Iris pigment epithelial cell (primary cell): ENCODE measurements at places on chromosomes 3 and 15.

DNA sequence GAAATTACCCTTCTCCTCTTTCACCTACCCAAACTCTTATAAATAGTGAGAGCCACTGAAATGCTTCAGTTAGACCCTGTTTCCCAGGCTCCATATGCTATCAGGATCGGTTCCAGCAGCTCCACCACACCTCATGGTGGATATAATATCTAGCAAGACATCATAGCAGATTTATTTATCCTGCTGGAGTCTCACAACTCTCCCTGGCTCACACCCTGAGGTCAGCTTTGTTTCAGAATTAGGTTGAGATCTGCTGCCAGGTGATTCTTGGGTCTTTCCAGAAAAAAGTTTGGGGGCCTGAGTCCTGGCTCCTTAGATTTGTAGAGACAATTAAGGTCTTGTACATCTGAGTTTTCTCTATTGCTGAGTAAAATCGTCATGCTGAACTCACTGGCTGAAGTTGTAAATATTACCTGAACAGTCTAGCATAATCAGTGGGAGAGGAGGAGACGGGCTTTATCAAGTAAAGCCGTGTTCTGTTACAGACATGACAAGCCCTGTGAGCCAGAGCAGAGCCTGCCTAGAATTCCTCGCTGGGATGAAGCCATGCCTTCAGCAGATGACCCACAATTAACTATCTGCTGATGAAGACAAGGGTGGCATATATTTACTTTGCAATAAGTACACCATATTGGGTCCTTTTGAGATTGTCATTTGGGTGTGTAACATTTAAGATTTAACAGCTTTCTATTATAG is 131.6 kb downstream of the STAC start:
- no peak for DNase-seq

DNA sequence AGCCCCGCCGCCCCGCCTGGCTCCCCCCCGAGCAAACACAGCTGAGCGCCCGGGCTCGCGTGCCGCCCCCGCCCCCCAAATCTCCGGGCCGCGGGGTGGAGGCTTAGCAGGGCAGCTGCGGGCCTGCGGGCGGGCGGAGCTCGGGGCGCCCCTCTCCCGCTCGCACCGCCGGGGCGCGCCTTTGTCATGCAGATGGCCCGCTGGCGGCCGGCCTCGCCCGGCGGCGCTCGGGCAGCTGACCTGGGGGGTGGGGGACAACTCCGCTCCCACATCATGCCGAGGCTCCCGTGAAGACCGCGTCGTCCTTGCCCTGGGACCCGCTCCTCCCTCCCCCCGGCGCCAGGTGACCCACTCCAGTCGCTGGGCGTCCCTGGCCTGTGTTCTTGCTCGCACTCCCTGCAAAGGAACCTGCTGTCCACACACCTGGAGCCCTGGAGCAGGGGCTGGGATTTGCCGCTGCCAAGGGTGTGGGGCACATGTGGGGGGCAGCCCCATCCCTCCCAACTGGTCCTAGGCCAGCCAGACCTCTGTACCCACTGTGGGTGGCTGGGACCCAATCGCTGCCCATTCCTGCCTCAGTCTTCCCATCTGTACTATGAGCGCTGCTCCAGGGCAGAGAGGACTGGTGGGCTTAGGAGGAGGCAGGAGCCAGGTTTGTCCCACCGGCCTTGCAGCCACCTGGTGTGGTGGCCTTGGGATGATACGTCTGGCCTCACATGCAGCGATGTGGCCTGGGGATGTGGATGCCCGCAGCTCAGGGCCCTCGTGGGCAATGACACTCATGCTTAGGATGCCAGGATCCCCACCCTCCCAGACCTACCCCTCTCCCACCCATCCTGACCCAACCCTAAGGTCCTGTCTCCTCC is 33.5 kb downstream of the DNAJB8 start:
- no peak for DNase-seq

GRCh38 chr15:67103869-67104268 is 38.5 kb downstream of the SMAD3 start:
- no peak for DNase-seq

DNA sequence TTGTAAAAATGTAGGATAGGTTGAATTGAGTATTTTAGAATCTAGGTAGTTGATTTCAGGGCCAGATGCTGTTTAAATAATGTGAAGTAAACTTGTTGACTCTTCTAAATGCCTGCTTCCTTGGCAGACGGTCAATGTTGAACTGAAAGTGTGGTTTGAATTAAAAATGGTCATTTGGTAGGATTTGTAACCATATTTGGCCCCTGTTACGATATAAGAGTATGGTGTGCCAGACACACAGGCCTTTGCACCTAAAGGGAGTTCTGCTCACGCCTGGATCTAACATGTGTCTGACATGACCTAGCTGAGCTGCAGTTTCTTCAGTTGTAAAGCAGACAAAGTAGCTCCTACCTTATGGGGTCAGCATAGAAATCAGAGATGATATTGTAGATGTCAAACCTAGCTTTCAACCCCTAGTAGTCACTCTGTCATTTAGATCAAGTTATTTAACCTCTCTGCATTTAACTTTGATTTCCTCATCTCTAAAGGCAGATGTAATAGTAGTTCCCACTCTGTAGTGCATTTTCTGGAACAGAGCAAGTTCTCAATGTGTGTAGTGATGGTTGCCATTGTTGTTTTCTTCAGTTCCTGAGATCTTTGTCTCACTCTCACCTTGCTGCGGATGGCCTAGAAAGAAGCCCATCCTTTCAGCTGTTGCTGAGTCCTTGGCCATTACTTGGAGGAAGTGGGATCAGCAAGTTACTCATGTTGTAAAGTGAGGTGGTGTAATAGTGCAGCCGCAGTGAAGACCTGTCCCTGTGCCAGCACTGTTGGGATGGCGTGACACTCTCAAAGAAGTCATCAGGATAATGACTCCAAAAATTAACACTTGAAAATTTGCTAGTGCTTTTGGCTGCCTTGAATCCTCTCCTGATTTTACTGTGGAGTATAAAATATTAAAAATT is 90.2 kb downstream of the GHSR start:
- DNase-seq: peak; percentile 63

GRCh38 chr3:41488501-41488900 is 289.2 kb downstream of the CTNNB1 start:
- DNase-seq: no peak

DNA sequence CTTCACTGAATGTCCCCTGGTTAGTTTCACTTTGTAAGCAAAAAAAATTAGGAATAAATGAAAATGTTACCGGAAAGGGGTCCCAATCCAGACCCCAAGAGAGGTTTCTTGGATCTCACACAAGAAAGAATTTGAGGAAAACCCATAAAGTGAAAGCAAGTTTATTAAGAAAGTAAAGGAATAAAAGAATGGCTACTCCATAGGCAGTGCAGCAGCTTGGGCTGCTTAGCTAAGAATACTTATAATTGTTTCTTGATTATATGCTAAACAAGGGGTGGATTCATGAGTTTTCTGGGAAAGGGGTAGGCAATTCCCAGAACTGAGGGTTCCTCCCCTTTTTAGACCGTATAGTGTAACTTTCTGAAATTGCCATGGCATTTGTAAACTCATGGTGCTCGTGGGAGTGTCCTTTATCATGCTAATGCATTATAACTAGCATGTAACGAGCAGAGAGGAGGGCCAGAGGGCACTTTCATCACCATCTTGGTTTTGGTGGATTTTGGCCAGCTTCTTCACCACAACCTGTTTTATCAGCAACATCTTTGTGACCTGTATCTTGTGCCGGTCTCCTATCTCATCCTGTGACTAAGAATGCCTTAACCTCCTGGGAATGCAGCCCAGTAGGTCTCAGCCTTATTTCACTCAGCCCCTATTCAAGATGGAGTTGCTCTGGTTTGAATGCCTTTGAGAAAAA is 41.0 kb upstream of the CMSS1 start:
- peak; percentile 53 for DNase-seq

DNA sequence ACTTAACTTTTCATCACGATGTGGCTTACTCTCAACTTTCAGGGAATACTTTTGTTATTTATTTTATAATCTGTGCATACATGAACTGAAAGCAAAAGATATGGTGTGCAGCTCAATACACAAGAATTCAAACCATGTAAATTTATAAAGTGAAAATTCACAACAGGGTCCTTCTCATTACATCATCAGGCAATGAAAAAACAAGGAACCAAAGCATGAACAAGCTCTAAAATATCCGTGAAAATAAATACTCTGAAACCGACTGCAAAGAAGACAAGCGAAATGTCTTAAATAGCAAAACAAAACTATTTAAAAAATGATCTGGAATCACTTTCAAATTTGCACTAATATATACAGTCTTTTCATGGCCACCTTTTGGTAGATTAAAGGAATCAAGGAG is 28.9 kb downstream of the GNB5 start:
- DNase-seq: peak; percentile 72

DNA sequence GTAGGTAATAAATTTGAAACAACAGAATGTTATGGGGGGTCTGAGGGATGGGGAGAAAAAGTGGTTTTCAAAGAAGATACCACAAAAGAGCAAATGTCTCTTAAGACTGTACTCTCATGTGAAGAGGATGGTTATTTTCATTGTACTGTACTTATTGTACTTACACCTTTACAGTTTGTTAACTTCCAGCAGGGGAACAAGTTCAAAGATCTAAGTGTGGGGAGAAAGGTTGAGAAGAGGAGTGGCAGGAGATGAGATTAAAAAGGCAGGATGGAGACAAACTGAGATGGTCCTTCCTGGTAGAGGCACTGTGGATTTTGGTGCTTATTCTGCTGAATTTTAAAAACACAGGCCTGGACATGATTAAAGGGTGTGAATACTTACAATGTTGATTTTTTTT is 5.4 kb upstream of the ZCWPW2 start:
- DNase-seq: no peak

GRCh38 chr15:65054333-65055200 is 9.4 kb downstream of the SLC51B start:
- DNase-seq: peak; percentile 61

GRCh38 chr3:120693439-120694171 is 11.6 kb upstream of the HGD start:
- DNase-seq: peak; percentile 57
